ENCODE measurements at places on chromosomes 11 and 22. TPM values are rescaled to one million over a fixed set of nuclear protein-coding genes. Genes with fewer than 3 reads are reported as not detected.

GRCh38 chr11:61949169-61950034 is 749 bp upstream of the BEST1 start:
- DNase-seq: peak; percentile 84

DNA sequence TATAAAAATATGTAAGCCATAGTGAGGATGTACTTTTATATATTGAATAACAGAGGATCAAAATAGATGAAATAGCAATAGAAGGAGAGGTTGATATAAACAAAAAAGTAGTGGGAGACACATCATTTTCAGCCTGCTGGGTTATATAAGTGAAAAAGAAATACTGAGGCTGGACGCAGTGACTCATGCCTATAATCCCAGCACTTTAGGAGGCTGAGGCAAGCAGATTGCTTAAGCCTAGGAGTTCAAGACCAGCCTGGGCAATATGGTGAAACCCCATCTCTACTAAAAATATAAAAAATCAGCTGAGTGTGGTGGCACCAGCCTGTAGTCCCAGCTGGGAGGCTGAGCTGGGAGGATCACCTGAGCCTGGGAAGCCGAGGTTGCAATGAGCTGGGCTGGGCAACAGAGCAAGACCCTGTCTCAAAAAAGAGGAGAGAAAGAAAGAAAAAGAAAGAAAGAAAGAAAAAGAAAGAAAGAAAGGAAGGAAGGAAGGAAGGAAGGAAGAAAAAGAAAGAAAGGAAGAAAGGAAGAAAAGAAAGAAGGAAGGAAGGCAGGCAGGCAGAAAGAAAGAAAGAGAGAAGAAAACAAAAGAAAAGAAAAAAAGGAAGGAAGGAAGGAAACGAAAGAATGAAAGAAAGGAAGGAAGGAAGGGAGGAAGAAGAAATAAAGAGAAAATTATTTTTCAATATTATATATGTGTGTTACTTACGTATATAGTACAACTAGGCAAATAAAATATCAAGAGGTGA is 7.0 kb upstream of the P2RY2 start:
- DNase-seq: no peak

- no peak for DNase-seq
These were observed 28.2 kb downstream of the ZBED4 start for GRCh38 chr22:49881856-49882255.

DNA sequence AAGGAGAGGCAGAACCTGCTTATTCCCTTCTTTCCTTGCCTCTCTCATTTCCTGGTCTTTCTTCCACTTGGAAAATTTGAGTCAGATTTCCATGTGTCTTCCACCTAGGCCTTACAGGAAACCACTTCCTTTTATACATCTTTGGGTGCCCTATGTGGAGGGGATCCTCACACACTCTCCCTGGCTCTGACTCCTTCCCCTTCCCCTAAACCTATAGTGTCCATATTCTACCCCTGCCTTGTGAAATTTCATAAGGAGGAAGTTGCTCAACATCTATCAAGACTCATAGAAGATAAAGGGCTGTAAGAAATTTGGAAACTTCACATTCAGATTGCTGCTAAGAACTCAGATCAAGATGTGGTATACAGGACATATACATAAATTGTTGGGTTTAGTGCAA is 20.4 kb downstream of the TUG1 start:
- DNase-seq: no peak

DNA sequence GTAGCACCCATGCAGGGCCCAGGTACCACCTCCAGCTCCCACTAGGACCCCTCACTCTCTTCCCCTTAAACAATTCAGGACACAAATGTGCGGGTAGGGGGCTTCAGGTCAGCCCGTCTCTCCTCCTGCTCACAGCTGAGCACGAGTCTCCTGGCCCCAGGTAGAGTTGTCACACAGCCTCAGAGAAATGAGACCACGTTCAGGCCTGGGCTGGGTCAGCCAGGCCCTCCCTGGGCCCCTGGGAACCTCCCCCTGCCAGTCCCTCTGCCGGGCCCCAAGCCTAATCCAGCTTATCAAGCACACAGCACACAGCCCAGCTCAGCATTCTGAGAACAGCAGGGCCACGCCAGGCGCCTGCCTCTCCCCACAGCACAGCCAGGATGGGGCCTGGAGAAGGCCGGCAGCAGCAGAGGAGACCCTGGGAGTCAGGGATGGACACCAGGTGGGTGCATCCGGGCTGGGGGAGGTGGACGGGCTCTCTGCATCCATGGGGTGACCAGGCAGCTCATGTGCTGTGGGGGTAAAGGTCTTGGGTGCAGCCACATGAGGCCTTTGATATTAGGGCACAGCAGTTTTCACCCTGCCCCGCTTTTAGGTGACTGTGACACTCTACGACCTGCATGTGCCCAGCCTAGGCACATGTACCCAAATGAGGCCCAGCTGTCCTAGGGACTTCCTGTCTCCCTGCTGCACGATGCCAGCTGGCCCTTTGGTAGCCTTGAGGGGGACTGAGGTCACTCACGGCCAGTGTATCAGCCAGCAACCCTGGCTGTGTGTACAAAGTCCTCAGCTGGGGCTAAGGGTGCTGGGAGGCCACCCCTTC is 87.0 kb downstream of the MORC2 start:
- peak; percentile 85 for DNase-seq

DNA sequence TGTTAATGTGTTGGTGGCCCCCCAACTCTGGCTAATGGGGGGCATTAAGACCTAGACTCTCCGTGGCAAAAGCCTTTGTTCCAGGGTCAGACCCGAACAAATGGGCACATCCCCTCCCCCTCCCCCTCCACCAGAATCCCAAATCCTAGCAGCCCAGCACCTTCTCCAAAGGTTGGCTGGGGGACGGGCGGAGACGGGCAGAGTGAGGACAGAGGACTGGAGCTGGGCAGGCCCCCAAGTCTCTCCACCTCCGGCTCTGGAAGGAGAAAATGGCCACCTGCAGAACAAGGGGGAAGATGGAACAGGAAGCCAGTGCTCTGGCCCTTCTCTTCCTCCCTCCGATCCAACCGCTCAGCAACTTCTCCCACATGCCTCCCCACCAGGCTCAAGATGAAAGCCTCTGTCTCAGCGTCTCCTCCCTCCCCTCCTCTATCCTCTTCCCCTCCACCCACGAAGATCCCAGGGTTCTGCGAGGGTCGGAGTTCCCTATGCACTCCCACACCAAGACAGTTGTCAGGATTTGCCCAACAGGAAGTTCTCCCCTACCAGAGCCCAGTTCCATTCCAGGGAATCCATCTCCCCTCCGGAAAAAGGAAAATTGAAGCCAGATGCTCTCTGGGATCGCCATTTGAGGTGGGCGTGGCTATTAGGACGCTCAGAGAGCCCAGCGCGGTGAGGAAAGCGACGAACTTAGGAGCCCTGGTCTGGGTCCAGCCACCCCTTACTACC is 20.1 kb downstream of the ADA2 start:
- peak; percentile 90 for DNase-seq

CCDC73 gene
- not detected for total RNA-seq

OSBP2 gene
- total RNA-seq: 6.8 TPM

SERPINH1 gene
- total RNA-seq: 444 TPM

CCDC15 gene
- total RNA-seq: 2.1 TPM

Measured in endodermal cell (in vitro differentiated cells).